ENCODE measurements at places on chromosomes 1 and 21.
A peak's percentile ranks its signal among the peaks of the same experiment; 100 is the strongest.

- DNase-seq: no peak
Observed at GRCh38 chr1:223887747-223888418, 42.1 kb upstream of the TP53BP2 start.

DNA sequence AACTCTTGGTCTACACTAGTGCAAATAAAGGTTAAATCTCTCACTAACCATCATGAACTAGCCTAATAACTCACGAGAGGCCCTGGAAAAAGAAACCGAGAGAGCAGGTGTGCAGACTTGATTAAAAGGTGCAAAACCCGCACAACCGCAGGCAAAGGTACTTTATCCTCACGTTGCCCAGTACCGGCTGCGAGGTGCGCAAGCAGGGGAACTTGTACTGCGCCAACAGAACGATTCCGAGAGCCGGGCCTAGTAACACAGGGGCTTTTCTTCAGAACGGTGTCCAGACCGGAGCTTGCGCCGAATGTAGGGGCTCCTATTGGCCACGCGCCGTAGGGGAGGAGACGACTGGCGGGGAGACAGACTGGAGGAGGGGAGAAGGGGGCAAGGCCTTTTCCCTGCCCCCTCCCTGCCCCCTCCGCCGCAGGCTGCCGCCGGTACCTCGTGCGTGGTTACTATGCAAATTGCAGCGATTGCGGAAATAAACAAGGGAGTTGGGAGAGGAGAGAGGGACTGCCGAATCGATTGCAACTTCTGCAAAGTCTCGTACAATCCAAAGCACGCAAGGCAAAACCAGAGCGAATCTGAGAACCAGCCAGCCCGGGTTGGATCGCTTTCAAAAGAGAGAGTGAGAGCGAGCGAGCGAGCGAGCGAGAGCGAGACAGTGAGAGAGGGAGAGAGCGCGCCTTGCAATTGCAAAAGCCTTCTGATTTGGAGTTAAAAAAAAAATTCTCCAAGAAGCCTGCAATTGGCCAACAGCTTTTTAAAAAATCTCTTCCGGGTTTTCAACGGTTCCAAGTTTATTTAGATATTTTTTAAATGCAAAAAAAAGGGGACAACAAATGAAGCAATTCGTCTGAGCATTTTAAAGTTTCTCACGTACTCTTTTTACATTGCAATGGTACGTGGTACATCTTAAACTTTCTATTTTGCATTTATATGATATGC, 5.4 kb upstream of the NFIA start:
- DNase-seq: peak; percentile 75

DNA sequence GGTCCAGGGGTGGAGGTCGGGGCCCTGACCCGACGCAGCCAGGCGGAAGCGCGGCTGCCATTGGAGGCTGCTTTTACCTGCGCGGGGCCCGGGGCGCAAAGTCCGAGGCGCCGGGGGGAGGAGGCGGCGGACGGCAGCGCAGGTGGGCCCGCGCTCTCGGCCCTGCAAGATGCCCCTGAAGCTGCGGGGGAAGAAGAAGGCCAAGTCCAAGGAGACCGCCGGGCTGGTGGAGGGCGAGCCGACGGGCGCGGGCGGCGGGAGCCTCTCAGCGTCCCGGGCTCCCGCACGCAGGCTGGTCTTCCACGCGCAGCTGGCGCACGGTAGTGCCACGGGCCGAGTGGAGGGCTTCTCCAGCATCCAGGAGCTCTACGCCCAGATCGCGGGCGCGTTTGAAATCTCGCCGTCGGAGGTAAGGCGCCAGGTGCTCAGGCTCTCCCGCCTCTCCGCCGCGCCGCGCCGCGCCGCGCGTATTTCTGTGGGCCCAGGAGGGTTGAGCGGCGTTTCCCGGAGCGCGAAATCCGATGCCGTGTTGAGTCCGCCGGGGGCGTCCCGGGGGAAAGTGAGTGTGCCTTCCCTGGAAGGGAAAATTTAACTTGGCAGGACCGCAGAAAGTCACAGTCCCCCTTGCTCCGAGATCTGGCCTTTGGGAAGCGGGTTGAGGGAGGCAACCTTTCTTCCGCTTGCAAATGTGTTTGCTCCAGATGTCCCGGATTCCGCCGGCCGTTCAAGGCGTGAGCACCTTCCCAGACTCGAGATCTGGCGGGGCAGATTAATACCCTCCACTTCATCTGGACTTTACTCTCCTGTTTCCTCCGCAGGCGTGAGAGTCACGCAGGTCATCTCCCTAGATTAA, at the start of gene GIPC2:
GIPC2 (plus strand) TSS at position 41 of the 853 bp plus-strand sequence; CDS start at position 170, 129 bp downstream.
- DNase-seq: no peak

- DNase-seq: no peak
Observed at GRCh38 chr1:165169028-165169427, 187.5 kb downstream of the LMX1A start.

DNA sequence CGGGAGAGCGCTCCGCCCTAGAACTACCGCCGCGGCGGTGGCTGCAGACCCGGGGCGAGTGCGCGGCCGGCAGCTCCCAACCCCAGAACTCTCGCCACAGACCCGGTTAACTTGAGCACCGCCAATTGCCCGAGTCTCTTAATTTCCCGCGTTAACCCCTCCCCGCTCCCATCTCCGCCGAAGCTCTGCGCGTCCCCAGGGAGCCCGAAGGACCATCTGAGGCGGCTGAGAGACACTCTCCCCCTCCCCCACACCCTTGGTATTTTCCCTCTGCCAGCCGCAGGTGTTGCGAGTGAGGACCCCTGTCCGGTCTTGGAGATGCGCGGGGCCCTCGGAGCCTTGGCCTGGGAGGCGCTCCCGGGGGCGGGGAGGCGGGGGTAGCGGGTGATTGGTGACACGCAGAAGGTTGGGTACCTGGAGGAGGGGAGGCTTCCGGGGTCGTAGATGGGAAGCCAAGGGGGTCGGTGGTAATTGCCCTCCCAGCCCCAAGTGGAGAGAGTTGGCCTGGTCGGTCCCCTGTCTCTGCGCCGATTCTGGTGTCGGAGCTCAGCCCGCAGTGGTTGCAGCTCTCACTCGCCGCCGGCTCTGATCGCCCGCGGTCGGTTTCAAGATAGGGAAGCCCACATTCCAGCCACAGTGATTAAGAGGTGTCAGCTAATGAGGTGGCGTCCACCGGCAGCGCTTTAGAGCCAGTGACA, 858 bp upstream of the SUSD4 start:
- DNase-seq: peak; percentile 6

GRCh38 chr1:30378003-30378596, 345.3 kb downstream of the MATN1 start:
- no peak for DNase-seq

- DNase-seq: no peak
Observed at GRCh38 chr1:36497207-36497606, 14.5 kb upstream of the CSF3R start.

- no peak for DNase-seq
Observed at GRCh38 chr21:28635541-28635940, 357.1 kb downstream of the LTN1 start.

DNA sequence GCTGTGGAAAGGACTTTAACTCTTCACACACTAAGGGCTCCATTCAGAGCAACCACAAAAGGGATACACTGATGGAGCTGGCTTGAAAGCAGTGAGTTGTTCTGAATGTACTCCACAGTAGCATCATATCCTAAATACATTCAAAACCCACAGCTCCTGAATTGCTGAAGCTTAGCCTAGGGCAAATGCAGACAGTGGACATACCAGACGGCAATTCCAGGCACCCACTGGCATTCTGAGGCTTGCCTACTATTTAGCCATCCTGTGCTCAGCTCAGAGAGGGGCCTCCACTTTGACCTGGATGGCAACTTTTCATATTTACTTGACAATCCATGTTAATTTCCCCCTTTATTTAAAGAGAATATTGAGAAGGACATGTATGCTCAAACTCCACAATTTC, 303.5 kb downstream of the NTNG1 start:
- DNase-seq: no peak

GRCh38 chr1:23807453-23807852, 6.9 kb upstream of the GALE start:
- no peak for DNase-seq

- DNase-seq: no peak
Observed at GRCh38 chr1:167763525-167764220, 41.9 kb downstream of the MPZL1 start.

DNA sequence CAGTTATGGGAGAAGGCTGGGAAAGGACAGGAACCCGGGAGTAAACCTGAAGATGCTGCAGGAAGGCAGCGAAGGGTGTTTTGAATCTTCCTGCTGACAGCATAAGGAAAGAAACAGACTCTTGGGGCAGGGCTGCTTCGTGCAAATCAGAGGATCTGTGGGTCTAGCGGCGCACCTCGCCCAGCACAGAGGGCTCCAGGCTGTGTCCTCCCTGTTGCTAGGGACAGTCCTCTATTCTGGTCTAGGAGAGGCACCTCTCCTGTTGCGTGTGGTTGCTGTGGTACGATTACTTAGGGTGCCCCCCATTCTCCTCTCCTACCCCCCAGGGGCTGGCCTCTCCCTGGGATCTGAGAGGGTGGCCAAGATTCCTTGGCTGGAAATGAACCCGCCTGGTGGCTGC, 11.4 kb downstream of the C2CD2 start:
- no peak for DNase-seq

GRCh38 chr1:9615316-9616063, 26.8 kb downstream of the TMEM201 start:
- no peak for DNase-seq

DNA sequence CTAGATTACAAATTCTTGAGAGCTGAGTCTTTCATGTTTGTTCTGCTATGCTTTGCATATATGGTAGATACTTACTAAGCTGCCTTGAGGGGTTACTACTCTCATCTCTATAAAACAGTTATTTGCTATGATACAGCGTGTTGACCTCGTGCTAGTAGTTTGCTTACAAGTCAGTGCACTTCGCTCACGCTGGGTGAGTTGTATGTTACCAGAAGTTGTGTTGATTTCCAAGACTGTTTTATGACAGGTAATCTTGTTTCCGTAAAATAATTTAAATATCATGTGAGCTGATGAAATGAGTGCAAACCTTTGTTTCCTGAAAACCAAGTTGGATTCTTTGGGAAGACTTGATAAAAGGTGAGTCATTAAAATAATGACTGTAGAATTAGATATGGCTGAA, 7.3 kb downstream of the MRPS6 start:
- DNase-seq: no peak

- peak; percentile 31 for DNase-seq
Observed at GRCh38 chr1:23100074-23100748, 68.4 kb downstream of the LUZP1 start.

GRCh38 chr1:159952932-159953331, 1.1 kb downstream of the SLAMF9 start:
- DNase-seq: no peak

- DNase-seq: no peak
Observed at GRCh38 chr1:178518894-178519293, 6.0 kb downstream of the TEX35 start.

- DNase-seq: no peak
Observed at GRCh38 chr1:216721062-216721461, 2.2 kb downstream of the ESRRG start.

- no peak for DNase-seq
Observed at GRCh38 chr1:26546375-26546774, 16.8 kb downstream of the RPS6KA1 start.

DNA sequence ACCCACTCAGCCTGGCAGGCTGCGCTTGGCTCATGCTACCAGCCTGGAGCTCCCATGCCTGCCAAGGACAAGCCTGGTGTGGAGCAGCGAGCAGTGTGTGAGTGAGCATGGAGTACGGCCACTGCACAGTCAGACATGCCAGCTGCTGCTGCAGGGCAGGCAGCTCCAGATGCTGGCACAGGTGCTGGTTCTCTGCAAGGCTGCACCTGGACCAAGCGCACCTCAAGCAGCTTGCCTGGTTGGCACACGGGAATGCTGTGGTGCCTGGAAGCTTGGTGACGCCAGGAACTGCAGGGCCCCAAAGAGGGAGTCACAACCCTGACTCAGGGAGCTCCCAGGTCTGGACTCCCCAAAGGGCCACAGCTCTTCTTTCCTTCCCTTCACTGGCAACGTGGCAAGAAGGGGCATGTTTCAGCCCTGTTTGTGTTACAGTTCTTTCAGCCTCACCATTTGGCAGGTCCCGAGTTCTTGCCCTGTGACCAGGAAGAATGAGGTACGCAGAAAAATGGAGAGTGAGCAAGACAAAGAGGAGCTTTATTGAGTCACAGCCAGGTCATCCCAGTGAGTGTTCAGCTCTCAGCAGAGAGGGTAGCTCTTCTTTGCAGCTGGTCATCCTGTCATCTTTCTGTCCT, 26.1 kb downstream of the ACOT7 start:
- DNase-seq: no peak

- DNase-seq: no peak
Observed at GRCh38 chr1:69824932-69825331, 257.2 kb downstream of the LRRC7 start.

DNA sequence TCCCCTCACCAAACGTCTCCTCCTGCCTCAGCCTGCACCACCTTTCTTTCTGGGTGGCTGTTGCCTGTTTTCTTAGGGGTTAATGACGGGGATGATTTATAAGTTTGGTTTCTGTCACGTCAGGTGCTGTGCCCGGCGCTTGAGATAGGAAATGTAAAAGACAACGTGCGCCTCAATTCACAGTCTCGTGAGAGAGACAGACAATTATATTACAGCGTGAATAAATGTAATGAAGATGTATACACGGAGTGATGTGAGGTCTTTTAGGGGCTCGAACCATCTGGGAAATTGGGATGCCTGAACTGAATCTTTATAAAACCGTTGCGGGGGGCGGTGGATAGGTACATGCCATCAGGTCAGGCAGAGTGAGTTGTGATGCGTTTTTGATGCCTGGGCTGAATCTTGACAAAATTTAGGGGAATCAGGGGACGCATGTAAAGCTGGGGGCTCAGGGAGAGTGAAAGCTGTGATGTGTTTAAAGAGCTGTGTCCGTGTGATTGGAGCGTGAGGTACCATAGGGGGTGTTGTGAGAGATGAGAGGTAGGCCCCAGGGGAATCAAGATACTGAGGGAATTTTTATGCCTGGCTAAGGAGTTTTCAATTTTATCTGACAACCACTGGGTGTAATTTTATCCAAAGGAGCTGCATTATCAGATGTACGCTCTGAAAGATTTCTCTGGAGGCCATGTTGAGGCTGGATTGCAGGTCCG, 831 bp downstream of the TIPRL start:
- no peak for DNase-seq

DNA sequence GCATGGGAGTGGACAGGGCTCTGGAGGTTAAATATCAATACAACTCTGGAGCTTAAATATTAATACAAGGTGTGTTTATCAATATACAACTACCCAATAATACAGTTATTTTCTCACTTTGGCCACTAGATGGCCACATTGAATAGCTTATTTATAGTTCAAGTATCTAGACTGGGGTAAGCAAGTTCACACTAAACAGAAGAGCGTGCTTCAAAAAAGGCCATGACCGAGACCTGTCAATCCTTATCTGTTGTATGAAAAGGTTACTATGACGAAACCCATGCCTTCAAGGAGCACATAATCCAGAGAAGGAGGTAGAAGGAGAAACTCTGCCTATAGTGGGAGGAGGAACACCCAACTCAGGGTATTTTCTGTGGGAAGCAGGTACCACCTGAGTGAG, 29.1 kb downstream of the CHML start:
- DNase-seq: no peak

GRCh38 chr1:72636631-72637030, 354.3 kb upstream of the NEGR1 start:
- no peak for DNase-seq

GRCh38 chr1:36513676-36514473, 31.2 kb upstream of the CSF3R start:
- DNase-seq: no peak

Data from stimulated activated CD8-positive, alpha-beta memory T cell treated with anti-CD3 and anti-CD28 coated beads, Interleukin-7, amount 100 ng/mL, for 4 hours (primary cell).